ENCODE measurements at places on chromosomes 2 and 18.

- no peak for DNase-seq
Observed at GRCh38 chr2:102126660-102127059, 15.9 kb upstream of the IL1R1 start.

GRCh38 chr2:143936848-143937722 is 582.8 kb downstream of the ZEB2 start:
- DNase-seq = peak; percentile 51

GRCh38 chr2:143933946-143934569 is 585.9 kb downstream of the ZEB2 start:
- DNase-seq = no peak

- peak; percentile 82 for DNase-seq
Observed at GRCh38 chr18:3129053-3129864, 90.5 kb downstream of the MYOM1 start.

GRCh38 chr2:33421820-33422219 is 54.6 kb upstream of the RASGRP3 start:
- no peak for DNase-seq

DNA sequence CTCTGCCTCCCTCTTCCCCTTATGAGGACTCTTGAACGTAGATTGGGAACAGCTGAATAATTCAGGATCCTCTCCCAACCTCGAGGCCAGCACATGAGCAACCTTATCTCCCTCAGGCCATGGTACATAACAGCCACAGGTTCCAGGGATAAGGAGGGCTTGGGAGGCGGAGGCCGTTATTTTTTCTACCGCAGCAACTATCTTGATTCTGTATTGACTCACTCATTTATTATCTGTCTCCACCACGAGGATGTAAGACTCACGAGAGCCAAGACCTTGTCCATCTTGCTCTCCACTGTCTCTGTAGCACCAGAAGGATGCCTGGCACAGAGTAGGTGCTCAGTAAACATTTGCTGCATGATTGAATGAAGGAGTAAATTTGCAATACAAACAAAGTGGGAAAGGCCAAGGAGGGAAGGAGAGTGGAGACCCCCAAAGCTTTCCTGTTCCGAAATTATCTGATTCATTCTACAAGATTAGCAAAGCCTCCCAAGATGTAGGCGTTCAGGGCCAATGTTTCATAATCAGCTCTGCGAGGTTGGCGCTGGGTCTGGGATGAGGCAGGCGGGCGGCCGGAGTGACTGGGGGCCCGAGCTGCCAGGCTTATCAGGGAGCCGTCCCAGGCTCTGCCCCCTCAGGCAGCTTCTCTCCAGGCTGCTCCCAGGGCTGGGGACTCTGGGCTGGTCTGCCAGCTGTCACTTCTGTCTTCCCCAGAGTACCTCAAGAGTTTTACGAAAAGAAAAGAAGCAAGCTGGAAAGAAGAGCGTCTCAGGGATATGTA is 31.6 kb downstream of the INPP5D start:
- no peak for DNase-seq

- DNase-seq = no peak
Observed at GRCh38 chr2:133657591-133657990, 89.3 kb upstream of the NCKAP5 start.

DNA sequence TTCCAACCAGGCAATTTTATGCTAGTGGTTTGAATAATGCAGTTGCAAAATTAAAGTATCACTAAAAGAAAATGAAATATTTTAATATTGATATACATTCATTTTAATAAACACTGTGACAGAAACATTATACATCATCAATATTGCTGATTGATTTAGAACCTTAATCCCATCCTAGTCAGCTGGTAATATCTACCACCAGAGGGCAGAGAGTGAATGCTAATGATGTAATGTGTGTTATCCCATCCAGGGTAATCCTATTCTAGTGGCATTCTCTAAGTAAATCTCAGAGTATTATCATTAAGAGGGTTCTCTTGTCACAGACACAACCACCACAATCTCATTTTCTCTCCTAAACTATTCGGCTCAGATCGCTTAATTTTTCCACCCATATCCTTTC is 477.4 kb downstream of the CPS1 start:
- no peak for DNase-seq

GRCh38 chr2:60822987-60823386 is 58.4 kb upstream of the REL start:
- no peak for DNase-seq

DNA sequence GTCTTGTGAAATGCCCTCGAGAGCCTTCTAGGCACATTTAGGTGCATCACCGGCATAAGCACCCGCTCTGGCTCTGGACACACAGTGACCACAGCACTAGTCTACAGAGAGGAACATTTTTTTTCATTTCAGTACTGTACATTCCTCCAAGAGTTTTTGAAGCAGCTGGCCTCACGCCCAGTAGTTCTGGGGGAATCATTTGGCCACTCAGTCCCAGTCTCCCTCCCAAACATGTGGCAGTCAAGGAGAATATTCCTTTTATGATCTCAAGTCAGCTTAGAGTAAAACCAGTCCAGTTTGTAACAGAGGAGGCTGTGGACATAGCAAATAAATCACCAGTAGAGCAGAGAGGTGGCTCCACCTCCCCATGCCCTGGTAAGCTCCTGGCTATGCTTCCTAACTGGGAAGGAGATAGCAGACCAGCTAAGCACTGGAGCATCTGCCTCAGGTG is 48.1 kb downstream of the KCNE4 start:
- DNase-seq = no peak
